Nucleus accumbens (tissue), 56 donors: ENCODE measurements at places on chromosomes 6 and 20.

DNA sequence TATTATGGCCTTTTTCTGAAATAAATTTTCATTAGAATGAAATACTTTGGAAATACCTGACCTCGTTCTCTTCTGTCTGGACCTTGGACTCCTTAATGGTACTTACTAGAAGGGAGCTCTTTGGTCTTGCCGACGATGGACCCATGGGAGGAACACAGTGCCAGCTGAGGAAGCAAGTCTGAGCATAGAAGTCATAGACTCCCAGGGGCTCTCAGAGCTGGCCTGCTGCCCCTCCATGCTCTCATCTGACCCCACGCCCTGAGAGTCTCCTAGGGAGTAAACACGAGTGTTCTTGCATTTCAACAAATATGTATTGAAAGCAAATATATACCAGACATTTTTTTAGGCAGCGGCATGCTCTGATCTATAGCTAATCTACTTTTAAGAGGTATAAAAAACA lies 87.8 kb downstream of the PLEKHG1 start:
- DNase-seq: no peak

- no peak for DNase-seq
Observed at GRCh38 chr20:47031004-47031403, 136.4 kb downstream of the EYA2 start.

- no peak for DNase-seq
Observed at GRCh38 chr6:163813979-163814493, 399.5 kb downstream of the QKI start.

DNA sequence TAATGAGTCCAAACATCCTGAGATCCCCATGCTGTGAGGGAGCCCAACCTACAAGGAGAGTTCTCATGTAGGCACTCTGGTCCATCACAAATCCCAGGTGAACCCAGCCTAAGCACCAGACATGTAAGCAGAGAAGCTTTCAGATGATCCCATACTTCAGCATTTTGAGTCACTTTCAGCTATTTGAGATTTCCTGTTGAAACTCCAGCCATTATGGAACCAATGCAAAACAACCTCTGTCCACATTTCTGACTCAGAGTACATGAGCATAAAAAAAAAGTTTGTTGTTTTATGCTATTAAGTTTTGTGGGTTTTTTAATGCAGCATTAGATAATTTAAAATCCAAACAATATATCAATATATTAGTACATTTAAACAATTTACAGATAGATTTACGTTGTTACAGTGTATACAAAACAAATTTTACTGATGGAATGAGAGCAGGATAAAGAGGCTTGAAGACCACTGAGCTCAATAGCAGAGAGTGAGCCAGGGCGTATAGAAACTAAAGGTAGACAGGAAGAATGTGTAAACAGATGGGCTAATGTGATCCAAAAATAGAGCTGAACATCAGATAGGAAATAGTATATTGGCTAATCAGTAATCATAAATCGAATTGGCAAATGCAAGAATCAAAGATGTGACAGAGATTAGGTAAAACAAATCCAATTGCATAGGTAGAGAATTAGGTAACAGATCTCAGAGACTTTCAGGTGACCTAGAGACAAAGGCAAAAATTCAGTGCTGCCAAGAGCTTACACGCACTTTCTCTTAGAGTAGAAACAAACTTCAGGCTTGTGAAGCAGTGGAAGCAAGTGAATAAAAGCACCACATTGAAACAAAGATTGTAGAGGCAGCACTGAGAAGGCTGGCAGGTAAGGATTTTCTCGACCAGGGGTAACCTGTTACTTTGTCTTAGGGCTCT lies 36.2 kb upstream of the PLCB1 start:
- no peak for DNase-seq

- no peak for DNase-seq
Observed at GRCh38 chr6:97443408-97444080, 160.5 kb upstream of the MMS22L start.

GRCh38 chr6:3341467-3341866 lies 82.7 kb downstream of the PSMG4 start:
- peak; percentile 43 for DNase-seq

GRCh38 chr20:4702562-4703280 lies 19.0 kb upstream of the PRND start:
- no peak for DNase-seq

GRCh38 chr20:44319839-44320422 lies 8.9 kb upstream of the FITM2 start:
- no peak for DNase-seq

DNA sequence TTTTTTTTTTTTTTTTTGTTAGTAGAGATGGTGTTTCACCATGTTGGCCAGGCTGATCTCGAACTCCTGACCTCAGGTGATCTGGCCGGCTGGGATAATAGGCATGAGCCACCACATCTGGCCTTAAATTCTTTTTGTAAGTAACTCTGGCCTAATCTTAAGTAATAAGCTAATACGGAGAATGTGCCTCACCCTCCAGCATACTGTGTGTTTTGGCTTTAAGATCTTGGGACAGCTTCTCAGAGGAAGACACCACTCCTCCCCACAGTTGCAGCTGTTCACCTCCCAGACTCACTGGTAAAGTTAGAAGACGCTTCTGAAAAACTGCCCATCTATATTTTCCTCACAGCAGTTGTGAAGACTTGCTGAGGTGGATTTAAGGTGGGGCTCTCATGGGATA lies 120.8 kb downstream of the CCDC170 start:
- DNase-seq: no peak

DNA sequence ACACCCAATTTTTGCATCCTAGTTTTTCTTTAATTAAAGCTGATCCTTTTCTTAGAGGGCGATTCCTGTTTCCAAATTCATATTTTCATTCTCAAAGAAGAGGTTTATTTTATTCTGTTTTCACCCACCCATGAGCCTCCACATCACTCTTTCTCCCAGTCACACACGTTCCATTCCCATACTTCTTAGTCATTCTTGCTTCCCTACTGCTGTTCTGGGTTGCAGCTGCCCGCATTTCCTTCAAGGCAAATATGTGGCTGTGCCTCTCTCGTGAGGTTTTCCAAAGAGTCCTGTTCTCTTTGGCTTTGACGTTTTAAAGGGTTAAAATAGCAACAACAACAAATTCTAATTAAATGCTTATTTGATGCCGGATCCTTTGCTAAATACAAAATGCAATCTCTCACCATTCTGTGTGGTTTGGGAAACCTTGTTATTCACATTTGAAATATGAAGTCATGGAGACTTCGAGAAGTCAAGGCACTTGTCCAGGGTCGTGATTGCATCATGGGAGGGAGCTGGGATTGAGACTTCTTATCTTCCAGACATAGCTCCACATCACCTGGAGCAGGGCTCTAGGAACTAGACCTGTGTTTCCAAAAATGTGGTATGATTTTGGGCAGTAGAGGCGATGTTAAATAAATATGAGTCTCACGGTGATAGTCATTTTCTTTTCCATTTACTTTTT lies 126.6 kb downstream of the DOK5 start:
- no peak for DNase-seq
